Endothelial cell (in vitro differentiated cells): ENCODE measurements at places on chromosomes 7 and 10.

- peak; percentile 42 for DNase-seq
- H3K4me3 ChIP-seq, result no peak overlapping the region
- H3K27me3 ChIP-seq, result peaks cover 2% of the 10 kb centered on the region
- no peaks in the 10 kb centered on the region for H3K36me3 ChIP-seq
- peak overlapping the region; percentile 92 for H3K27ac ChIP-seq
Observed at GRCh38 chr7:130393841-130394411, 13.6 kb downstream of the CPA1 start.

DNA sequence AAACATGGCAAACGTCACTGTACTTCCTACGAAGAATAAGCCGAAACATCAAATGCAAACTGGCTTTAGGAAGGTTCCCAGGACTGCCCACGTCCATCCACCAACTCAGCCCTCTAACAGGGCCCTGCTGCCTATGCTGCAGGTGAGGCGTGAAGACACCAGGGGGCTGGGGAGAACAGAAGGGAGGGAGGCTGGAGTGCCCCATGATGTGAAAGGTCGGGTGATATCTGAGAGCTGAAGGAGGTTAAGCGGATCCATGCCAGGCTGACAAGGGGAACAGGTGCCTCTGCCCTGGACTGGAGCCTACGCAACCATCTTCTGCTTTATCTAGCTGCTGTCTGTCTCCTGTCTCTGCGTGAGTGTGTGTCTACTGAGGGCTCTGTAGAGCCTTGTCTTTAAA, 40.2 kb upstream of the ATP6V0A4 start:
- H3K27ac ChIP-seq, result no peak overlapping the region
- peaks cover 5% of the 10 kb centered on the region for H3K36me3 ChIP-seq
- H3K27me3 ChIP-seq, result peaks cover 3% of the 10 kb centered on the region
- DNase-seq, result no peak
- H3K4me1 ChIP-seq, result peaks cover 19% of the 10 kb centered on the region

DNA sequence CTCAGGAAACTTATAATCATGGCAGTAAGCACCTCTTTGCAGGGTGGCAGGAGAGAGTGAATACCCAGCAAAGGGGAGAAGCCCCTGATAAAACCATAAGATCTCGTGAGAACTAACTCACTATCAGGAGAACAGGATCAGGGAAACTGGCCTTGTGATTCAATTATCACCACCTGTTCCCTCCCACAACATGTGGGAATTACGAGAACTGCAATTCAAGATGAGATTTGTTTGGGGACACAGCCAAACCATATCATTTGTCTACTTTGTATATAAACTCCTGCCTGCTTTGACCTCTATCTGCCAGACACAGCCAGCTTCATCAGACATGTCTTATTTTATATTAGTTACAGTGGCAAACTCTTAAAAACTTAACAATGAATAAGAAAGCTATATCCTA, 50.4 kb downstream of the ARMC3 start:
- H3K36me3 ChIP-seq, result no peaks in the 10 kb centered on the region
- H3K27me3 ChIP-seq, result no peaks in the 10 kb centered on the region
- no peak overlapping the region for H3K27ac ChIP-seq
- no peak for DNase-seq

DNA sequence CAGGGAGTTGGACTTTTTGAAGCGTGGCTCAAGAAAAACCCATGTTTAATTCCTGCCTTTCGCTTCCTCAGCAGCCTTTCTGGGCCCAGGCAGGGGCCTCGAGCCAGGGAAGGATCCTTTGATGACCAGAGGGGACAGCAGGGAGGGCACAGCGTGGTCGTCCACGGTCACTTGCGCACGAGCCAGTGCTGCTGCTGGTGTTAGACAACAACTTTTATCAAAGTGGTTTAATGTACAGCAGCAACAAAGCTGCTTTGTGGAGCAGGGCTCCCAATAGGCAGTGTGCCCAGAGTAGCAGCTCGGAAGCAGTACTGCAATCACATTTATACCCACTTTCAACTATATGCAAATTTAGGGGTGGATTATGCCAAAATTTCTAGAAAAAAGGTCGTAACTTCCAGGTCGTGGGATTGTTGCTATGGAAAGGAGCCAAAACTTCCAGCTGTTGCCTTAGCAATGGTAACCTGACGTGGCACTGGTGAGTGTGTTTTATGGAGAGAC, 6.1 kb downstream of the GIMAP1 start:
- H3K27me3 ChIP-seq, result peaks cover 11% of the 10 kb centered on the region
- peaks cover 12% of the 10 kb centered on the region for H3K4me1 ChIP-seq
- H3K4me3 ChIP-seq, result no peak overlapping the region
- H3K36me3 ChIP-seq, result peaks cover 48% of the 10 kb centered on the region

- H3K36me3 ChIP-seq, result no peaks in the 10 kb centered on the region
- no peak overlapping the region for H3K27ac ChIP-seq
- H3K4me3 ChIP-seq, result no peak overlapping the region
- no peaks in the 10 kb centered on the region for H3K4me1 ChIP-seq
- H3K27me3 ChIP-seq, result no peaks in the 10 kb centered on the region
Observed at GRCh38 chr7:115449689-115450088, 527.8 kb downstream of the MDFIC start.

GRCh38 chr10:29609696-29610095, 25.1 kb downstream of the SVIL start:
- peaks cover 5% of the 10 kb centered on the region for H3K27me3 ChIP-seq
- no peak overlapping the region for H3K4me3 ChIP-seq
- peaks cover 4% of the 10 kb centered on the region for H3K4me1 ChIP-seq
- peaks cover 30% of the 10 kb centered on the region for H3K36me3 ChIP-seq
- H3K27ac ChIP-seq, result no peak overlapping the region

GRCh38 chr7:135189961-135190360, 19.5 kb upstream of the CYREN start:
- H3K36me3 ChIP-seq, result peaks cover 39% of the 10 kb centered on the region
- H3K27me3 ChIP-seq, result no peaks in the 10 kb centered on the region
- no peak for DNase-seq
- H3K4me1 ChIP-seq, result no peaks in the 10 kb centered on the region
- peak overlapping the region; percentile 4 for H3K4me3 ChIP-seq

- H3K4me1 ChIP-seq, result peaks cover 3% of the 10 kb centered on the region
- peaks cover 27% of the 10 kb centered on the region for H3K36me3 ChIP-seq
- no peak for DNase-seq
- no peaks in the 10 kb centered on the region for H3K27me3 ChIP-seq
- no peak overlapping the region for H3K4me3 ChIP-seq
Observed at GRCh38 chr7:155701972-155702544, 57.6 kb downstream of the RBM33 start.

GRCh38 chr7:51619880-51620279, 303.3 kb upstream of the COBL start:
- H3K27me3 ChIP-seq, result peaks cover 4% of the 10 kb centered on the region
- H3K36me3 ChIP-seq, result no peaks in the 10 kb centered on the region
- DNase-seq, result no peak
- no peak overlapping the region for H3K4me3 ChIP-seq

- peaks cover 2% of the 10 kb centered on the region for H3K27me3 ChIP-seq
- H3K4me1 ChIP-seq, result peaks cover 2% of the 10 kb centered on the region
- no peaks in the 10 kb centered on the region for H3K36me3 ChIP-seq
- H3K27ac ChIP-seq, result no peak overlapping the region
- no peak overlapping the region for H3K4me3 ChIP-seq
Observed at GRCh38 chr7:41942468-41943093, 239.7 kb upstream of the INHBA start.

GRCh38 chr10:82464191-82464818, 589.3 kb downstream of the NRG3 start:
- no peaks in the 10 kb centered on the region for H3K36me3 ChIP-seq
- H3K27ac ChIP-seq, result no peak overlapping the region
- peaks cover 12% of the 10 kb centered on the region for H3K4me1 ChIP-seq
- DNase-seq, result no peak

DNA sequence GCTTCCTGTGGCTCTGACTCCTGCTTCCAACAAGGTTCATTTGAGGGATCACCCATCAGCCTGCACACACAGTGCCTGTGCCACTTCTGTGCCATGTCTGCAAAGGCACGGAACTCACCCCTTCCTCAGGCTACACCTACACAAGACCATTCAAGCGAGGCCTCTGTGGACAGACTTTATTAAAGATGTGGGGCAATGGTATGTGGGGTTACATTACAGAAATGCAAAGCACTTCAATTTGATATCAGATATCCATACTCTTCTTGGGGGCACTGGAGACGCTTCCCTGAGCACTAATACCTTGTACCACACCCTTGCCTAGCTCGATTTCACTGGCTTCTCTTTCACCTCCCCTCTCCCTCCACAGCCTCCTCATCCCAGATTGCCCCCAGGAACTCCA, 84.4 kb upstream of the FGL2 start:
- H3K27me3 ChIP-seq, result peaks cover 2% of the 10 kb centered on the region
- H3K36me3 ChIP-seq, result peaks cover 11% of the 10 kb centered on the region
- H3K4me3 ChIP-seq, result no peak overlapping the region

GRCh38 chr7:88457320-88457719, 150.6 kb upstream of the STEAP4 start:
- H3K36me3 ChIP-seq, result no peaks in the 10 kb centered on the region
- no peak overlapping the region for H3K27ac ChIP-seq
- H3K27me3 ChIP-seq, result no peaks in the 10 kb centered on the region
- H3K4me3 ChIP-seq, result no peak overlapping the region
- H3K4me1 ChIP-seq, result no peaks in the 10 kb centered on the region

DNA sequence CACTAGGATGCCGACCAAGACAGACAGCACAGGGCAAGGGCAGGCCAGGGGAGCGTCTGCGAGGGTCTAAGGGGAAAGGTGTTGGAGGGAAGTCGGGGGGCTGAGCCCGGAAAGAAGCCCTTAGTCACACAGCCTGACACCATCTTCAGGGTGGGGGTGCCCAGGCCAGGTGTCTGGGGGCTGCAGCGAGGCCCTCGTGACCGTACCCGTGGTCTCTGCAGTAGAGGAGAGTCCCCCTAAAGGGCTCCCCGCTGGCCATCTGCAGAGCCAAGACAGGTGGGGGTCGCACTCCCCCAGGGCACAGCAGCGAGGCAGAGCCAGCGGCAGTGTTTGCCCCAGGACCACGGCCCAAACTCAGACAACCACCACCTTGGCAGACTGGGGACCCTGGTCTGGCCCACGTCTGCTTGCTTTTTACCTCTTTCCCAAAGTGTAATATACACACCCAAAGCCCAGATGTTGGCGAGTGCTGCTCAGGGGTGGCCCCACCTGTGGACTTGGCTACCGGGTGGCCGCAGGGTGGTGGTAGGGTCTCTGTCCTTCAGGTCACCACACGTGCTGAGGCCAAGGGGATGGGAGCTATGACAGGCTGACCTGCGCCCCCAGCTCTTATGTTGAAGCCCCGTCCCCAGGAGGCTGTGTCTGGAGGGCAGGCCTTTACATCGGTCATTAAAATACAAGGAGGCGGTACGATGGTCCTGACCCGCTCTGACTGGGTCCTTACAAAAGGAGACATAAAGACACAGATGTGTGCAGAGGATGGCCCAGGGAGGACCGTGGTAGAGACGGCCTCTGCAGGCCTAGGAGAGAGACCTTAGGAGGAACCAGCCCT, 107.4 kb downstream of the DNAJB6 start:
- peak overlapping the region; percentile 68 for H3K4me3 ChIP-seq
- peaks cover 14% of the 10 kb centered on the region for H3K27me3 ChIP-seq
- H3K27ac ChIP-seq, result no peak overlapping the region
- no peak for DNase-seq
- H3K4me1 ChIP-seq, result no peaks in the 10 kb centered on the region
- peaks cover 14% of the 10 kb centered on the region for H3K36me3 ChIP-seq

DNA sequence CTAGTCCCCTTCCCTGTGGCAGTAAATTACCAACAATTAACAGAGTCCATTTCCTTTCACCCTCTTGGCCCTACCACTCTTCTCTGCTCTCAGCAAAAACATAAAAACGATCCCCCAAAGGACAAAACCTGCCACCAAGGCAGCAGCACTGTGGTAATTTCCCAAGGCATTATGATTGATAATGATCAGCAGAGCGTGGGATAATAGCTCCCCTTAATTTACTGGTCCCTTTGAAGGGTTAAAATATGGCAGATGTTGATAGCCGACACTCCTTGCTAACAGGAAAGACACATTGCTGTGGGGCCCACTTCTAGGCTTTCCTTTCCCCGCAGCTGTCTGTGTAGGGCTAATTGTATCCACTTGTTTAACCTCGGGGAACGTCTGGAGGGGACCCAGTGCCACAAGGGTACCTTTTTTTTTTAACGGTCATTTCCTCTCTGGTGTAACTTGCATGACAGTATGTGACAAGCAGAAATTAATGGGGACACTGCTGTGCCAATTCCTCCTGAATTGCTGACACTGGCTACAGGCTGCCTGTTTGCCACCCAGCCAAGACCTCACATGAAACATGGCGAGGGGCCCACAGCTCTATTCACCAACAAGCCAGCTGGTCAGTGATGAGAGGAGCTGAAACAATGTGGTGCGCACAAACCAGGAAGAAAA, 81.3 kb downstream of the CDK6 start:
- H3K36me3 ChIP-seq, result no peaks in the 10 kb centered on the region
- DNase-seq, result no peak
- H3K27ac ChIP-seq, result peak overlapping the region; percentile 44
- H3K4me1 ChIP-seq, result peaks cover 33% of the 10 kb centered on the region
- H3K4me3 ChIP-seq, result no peak overlapping the region

DNA sequence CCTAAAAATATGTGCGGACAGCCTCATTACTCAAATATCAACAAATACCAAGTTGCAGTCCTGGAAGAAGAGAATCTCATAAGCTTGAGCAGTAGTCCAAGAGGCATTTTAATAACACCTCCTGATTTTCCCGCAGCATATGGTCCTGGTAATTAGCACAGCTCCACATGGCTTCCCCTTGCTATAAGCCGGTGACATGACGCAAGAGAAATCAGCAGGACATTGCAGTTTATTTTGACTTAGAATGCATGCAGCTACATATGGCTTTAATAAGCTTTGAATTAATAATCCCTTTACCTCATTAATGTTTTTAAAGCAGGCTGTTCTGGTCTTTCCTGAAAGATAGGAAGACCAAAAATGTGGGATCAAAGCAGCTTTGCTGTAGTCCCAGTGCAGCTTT, 137.6 kb downstream of the RAMP3 start:
- no peak for DNase-seq
- no peaks in the 10 kb centered on the region for H3K4me1 ChIP-seq
- H3K36me3 ChIP-seq, result no peaks in the 10 kb centered on the region
